ENCODE measurements at places on chromosomes 5 and 9. TPM values are rescaled to one million over a fixed set of nuclear protein-coding genes. Genes with fewer than 3 reads are reported as not detected.

DNA sequence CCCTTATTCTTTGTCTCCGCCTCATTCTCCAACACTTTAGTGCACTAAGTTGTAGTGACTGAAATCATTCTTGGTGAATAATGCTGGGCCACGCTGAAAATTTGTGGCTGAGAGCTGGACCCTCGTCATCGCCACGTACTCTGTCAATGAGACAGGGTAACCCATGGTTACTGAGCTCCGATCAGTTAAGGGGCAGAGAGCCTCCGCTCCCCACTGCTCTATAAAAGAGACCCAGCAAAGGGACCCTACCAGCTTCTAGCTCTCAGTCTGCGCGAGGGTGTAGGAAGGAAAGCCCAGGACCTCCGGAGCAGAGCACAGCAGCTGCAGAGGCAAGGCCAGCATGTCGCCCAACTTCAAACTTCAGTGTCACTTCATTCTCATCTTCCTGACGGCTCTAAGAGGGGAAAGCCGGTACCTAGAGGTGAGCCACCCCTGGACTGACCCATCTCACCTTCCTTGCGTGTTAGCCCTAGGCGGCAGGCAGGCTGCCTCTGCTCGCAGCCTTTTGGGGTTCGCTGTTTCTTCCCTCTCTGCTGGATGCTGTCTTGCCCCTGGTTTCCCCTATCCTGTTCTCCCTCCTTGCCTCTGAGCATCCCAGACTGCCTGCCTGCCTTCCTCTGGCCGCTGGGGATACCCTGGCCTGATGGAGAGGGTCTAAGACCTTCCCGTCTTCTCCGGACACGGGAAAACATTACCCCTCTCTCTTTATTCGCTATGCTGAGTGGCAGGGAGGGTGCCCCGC, at the start of gene CRHBP:
TSS of gene CRHBP (plus strand) at position 251 of the 742 bp plus-strand sequence. CDS start at position 341, 90 bp downstream.
- DNase-seq = no peak

DNA sequence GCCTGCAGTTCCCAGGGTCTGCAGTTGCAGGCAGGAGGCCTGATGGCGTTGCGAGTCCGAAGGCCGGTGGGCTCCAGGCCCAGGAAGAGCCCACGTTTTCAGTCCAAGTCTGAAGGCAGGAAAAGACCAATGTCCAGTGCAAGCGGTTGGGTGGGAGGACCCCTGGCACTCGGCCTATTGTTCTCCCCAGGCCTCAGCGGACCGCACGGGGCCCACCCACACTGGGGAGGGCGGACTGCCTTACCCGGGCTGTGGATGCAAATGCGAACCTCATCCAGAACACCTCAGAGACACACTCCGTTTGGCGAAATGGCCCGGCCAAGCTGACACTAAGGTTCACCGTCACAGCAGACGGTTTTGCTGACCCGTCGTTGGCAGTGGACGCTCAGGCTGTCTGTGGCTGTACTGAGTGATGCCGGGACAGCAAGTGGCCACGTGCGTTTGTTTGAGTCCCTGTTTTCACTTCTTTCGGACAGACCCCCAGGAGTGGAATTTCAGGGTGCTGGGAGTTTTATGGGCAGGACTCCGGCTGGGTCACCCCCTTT, 10.2 kb upstream of the SEC16A start:
- no peak for DNase-seq

GRCh38 chr9:136140046-136140445, 21.4 kb upstream of the TMEM250 start:
- DNase-seq = no peak

CATSPER3 gene
- total RNA-seq = 0.50 TPM

GFRA3 gene
- total RNA-seq = not detected

TAL2 gene
- total RNA-seq = not detected

- no peak for DNase-seq
These were observed 51.4 kb upstream of the NEK6 start for GRCh38 chr9:124206391-124206790.

ADAMTSL1 gene
- not detected for total RNA-seq

DNA sequence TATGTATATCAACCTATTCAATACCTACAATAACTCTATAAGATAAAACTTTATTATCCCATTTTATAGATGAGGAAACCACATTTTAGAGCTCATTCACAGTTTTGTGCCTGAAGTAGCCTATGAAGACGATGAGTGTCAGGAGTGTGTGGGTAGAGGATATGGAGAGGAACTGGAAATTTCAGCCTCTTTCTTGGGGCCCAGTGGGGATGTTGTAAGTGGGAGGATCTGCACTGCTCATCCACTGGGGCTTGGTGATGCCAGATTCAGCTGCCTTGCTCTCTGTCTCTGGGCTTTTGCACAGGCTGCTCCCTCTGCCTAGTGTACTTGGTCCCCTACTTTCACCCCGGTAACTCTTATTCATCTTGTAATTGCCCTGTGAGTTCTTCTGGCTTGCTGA, 194.7 kb downstream of the SREK1 start:
- no peak for DNase-seq

DNA sequence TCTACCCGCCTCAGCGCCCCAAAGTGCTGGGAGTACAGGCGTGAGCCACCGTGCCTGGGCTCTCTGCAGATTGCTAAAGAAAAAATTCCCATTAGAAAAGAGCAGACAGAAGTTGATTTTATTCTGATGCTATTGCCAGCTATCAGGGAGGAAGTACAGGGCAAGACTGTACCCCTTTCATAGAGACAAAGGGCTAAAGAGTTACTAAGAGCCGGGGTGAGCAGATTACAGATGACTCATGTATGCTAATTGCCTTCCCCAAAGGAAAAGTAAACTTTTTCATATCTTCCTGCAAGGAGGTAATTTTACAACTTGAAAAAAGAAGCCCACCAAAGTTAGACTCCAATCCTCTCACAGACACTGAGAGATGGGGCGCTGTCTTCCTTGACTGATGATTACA, 42.3 kb upstream of the MCTP1 start:
- no peak for DNase-seq

- no peak for DNase-seq
These were observed 8.8 kb upstream of the ADGRV1 start for GRCh38 chr5:90549729-90550275.

GRIA1 gene
- not detected for total RNA-seq

ISOC1 gene
- 12.3 TPM for total RNA-seq

GRCh38 chr9:77277719-77278118, 100.4 kb downstream of the VPS13A start:
- DNase-seq = no peak

GRCh38 chr5:117435203-117435602, 860.6 kb upstream of the SEMA6A start:
- DNase-seq = no peak

PLAC8L1 gene
- total RNA-seq = not detected

GAS1 gene
- total RNA-seq = 0.37 TPM

OLFM1 gene
- not detected for total RNA-seq

PCDHGC5 gene
- total RNA-seq = not detected

PDGFRB gene
- total RNA-seq = 0.57 TPM

DNA sequence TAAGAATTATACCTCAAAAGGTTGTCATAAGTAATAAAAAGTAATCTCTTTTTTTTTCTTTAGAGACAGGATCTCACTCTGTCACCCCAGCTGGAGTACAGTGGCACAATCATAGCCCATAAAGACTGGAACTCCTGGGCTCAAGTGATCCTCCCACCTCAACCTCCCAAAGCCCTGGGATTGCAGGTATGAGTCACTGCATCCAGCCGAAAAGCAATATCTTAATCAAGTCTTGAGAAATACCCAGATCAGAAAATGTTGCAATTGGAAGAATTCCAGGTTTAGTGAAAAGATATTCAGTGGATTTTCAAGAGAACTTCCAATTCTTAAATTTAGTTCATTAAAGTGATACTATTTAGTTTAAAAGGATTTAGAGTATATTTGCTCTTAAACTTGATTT, 40.9 kb upstream of the IDNK start:
- DNase-seq = no peak

- no peak for DNase-seq
These were observed 223.4 kb downstream of the DOCK8 start for GRCh38 chr9:438066-438465.

DNA sequence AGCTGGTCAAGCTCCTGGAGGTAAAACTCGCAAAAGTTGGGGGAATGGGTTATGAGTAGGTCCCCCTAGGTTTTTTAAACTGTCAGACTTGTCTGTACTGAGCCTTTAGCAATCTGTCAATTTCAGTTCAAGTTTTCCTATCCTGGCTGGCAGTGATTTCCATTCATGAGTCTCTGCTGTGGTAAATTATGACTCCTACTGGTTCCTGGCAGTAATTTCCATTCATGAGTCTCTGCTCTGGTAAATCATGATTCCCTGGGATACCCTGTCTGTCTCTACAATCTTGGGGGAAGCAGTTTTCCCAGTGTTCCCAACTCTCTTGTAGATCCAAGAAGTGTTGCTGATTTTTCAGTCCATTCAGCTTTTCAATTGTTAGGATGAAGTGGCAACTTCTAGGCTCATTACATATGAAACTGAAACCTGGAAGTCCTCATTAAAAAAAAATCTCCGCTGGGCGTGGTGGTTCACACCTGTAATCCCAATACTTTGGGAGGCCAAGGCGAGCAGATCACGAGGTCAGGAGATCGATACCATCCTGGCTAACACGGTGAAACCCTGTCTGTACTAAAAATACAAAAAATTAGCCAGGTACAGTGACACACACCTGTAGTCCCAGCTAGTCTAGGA, 91.3 kb upstream of the GPBP1 start:
- DNase-seq = no peak

MLANA gene
- not detected for total RNA-seq

DNA sequence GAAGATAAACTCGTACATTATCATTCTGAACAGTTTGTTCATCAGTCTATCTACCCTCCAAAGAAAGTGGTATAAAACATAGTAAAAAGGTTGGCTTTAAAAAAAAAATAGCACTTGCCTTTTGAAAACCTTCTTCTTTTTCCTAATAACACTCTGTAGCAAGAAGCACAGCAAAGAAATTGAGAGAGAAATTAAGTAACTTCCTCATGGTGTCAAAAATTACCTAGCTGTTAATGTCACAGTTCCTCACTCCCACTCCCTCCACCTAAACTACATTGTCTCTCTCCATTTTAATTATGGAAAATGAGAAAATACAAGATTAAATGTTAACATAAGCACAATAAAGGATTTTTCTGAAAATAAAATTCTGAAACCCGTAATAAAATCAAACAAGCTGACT, 72.2 kb downstream of the CERT1 start:
- no peak for DNase-seq

GRCh38 chr5:137741-138140, 45.8 kb downstream of the PLEKHG4B start:
- no peak for DNase-seq
